ENCODE measurements at places on chromosomes 16 and 17.

GRCh38 chr17:81961087-81961511, at the start of gene NOTUM:
TSS of gene NOTUM (minus strand) at chr17:81961187. CDS start at chr17:81960909, 278 bp downstream.
- DNase-seq, result no peak

- DNase-seq, result no peak
These were observed 279.5 kb upstream of the ASIC2 start for GRCh38 chr17:33572615-33573014.

DNA sequence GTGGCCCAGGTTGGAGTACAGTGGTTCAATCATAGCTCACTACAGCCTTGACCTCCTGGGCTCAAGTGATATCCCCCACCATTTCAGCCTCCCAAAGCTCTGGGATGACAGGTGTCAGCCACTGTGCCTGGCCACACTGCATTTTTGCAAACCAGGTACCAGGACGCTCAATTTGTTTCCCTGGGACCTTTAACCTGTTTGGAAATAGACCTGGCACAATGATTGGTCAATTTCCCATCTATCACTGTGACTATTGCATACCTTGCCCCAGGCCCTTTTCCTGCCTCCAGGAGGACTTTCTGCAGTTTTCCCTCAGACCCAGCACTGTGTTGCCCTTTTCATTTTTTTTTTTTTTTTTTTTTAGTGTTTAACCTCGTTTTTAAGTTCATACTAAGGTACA, 11.1 kb upstream of the FUS start:
- DNase-seq, result no peak

GRCh38 chr17:60168654-60169053, 18.9 kb downstream of the CA4 start:
- DNase-seq, result no peak

GRCh38 chr17:9672691-9673090, 27.4 kb downstream of the USP43 start:
- no peak for DNase-seq

DNA sequence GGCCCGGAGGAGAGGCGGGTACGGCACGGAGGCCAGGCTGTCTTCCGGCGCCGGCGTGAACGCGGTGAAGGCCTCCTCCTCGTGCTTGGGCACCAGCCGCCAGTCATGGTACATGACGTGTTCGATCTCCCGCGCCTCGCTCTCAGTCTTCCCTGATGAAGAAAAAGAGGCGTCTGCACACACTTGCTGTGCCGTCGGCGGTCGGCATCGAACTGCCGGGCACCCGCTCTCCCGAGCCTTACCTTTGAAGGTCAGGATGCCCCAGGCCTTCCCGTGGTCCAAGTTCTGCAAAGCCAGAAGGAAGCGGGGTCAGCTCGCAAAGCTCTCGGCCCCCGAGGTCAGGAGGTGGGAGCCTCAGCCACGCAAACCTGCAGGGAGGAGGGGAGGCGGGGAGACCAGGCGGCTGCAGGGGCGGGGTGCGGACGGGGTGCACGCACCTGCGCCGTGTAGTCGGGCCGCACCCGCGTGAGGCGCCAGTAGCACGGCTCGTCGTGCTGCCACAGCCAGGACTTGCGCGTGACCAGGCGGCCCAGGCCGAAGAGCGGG, at the start of gene EME2:
TSS of gene EME2 (plus strand) at position 449 of the 546 bp plus-strand sequence. CDS start 418 bp downstream, outside the sequence.
- no peak for DNase-seq

- DNase-seq, result no peak
These were observed 18.8 kb downstream of the FOXF1 start for GRCh38 chr16:86529160-86529559.

DNA sequence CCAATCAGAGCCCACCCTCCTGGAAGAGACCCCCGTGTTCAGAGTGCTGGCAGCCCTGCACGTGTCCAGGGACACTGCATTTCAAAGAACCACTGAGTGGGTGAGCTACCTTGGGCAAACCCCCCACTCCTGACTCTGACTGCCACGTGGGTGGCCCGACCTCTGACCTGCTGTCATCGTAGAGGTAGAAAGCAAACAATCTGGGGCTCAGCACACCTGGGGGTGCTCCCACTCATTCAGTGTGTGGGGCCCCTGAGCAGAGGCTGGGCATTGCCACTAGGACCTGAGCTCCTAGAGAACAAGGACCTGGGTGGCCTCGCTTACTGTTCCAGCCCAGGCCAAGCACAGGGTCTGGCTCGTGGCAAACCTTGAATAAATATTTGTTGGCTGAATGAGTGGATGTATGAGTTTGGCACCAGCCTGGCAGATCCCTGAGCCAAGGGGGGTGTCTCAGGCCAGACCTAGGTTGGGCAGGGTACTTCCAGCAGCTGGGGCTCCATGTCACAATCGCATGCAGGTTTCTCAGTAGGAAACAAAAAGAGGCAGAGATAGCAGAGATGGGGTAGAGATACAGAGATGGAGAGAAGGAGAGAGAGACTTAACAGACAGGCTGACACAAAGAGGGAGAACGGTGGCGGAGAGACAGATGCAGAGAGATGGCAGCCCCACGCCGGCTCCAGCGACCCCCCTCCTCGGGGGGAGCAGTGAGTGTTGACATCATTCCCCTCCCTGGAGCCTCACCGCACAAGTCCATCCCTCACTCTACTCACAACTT, 5.4 kb upstream of the DRC7 start:
- DNase-seq, result no peak

DNA sequence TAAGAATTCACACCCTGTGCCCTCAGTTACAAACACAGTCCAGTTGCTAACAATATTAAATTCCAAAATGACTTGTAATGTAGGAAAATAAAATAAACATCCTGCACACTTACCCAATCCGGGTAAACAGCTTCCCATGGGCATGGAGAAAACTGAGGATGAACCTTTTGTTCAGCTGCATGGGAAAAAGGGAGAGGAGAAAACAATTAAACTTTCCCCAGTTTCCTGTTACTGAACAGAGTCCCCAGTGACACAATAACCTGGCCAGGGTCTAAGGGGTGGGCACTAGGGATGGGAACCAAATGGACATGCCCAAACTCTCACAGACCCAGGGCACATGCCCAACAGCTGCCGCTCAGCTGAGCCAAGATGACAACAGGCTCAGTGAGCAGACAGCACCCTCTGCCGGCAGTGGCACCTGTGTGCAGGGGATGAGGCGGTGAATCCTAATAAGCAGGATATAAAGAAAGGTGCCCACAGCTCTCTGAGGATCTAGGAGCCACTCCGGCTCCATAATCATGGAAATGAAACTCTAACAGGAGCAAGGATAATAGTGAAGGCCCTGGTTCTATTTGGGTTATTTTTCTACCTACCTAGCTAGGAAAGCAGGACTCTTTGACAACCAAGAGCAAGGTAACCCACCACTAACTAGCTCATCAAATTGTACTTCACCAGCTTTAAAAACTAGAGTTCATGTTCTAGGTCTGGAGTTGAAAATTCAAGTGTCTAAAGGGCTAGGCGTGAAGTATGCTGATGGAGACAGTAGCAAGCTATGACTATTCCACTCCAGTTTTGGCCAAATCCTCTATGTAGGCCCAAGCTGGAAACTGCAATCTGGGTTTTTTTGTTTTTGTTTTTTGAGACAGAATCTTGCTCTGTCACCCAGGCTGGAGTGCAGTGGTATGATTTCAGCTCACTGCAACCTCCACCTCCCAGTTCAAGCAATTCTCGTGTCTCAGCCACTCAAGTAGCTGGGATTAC, 58.8 kb downstream of the SMG6 start:
- peak; percentile 78 for DNase-seq

GRCh38 chr17:6623941-6624340, 16.6 kb downstream of the KIAA0753 start:
- no peak for DNase-seq

GRCh38 chr17:67421869-67422273, 44.8 kb downstream of the PITPNC1 start:
- no peak for DNase-seq

GRCh38 chr17:81015136-81015535, 19.8 kb upstream of the BAIAP2 start:
- no peak for DNase-seq

- DNase-seq, result no peak
These were observed 6.5 kb downstream of the SNRNP25 start for GRCh38 chr16:60166-60565.

DNA sequence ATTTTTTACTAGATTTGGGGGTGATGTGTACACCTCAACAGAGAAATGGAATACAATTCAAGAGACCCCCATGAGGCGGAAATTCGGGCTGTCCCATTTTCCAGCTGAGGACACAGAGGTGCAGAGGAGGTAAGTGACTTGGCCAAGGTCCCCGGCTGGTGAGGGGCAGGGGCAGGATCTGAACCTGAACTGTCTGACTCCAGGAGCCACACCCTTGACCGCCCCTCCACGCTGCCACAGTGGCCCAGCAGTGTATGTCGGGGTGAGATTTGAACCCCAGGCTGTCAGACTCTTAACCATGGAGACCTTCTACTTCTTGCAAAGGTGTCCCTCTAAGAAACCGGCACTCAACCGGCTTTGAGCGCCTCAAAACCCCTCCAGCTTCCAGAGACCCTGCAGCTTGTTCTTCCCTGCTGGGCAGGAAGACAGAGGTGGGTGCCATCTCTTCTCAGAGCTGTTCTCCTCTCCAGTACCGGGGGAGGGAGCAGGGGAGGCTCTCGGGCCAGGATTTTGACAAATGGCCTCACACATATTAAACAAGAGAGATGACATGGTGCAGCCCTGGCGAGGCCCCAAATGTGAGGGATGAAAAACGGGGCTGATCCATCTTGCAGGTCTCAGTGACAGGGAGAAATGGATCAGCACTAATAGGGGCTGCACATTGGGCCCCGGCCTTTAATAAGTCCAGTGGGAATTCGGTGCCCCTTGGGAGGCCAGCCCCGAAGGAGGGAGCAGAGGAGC, 222.3 kb downstream of the GSG1L start:
- no peak for DNase-seq

DNA sequence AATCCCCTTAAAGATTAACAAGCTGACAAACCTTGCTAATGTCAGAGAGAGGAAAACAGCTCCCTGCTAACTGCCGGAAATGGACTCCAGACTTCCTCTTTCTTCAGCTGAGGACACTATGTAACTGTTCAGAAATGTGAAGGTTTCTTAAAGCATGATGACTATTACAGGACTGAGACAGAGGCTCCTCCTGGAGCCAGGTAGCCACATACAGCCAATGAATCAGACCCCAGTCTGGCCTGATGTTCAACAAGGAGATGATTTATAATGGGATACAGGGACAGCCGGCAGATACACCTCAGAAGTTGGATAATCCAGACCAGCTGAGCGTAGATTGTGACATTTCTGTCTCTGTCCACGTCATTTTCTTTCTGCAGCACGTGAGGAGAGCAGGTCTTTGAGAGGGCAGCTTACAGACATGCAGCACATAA, 216.2 kb downstream of the HS3ST3A1 start:
- no peak for DNase-seq

GRCh38 chr16:85601730-85602401, 11.3 kb upstream of the GSE1 start:
- no peak for DNase-seq

DNA sequence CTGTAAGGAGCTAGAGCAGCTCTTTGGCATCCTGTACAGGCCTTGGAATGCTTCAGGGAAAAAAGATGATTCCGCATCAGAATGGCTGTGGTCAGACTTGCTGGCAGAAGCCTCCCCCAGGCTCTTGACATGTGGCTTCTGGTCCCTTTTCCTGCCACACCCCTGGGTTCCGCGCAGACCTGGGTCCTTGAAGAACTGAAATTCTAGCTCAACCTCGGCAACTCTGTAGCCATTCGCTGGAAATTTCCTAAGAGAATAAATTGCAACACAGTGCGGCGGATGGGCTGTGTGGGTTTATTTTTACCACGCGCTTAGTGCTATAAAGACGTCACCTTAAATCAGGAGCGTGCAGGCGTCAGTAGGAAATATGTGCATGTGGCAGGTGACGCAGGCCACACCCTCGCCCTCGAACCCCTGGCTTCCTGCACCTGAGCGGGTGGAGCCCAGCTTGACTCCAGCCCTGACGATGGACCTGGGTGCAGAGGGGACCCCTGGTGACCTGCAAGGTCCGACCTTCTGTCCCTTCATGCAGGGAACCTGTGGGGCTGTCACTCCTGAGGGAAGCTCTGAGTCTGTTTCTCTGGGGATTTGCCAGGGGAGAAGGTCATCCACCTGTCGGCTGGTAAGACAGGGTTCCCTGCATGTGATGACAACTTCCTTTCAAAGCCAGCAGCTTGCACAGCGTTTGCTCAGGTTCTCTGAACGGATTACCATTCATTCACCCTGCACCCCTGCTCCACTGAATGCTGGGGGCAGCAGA, 46.3 kb downstream of the METRNL start:
- no peak for DNase-seq

- no peak for DNase-seq
These were observed 24.9 kb downstream of the CCL4 start for GRCh38 chr17:36128411-36128978.

GRCh38 chr17:63140255-63140654, 174.2 kb downstream of the TANC2 start:
- DNase-seq, result no peak

- no peak for DNase-seq
These were observed 71.8 kb downstream of the ABHD15 start for GRCh38 chr17:29495011-29495410.

DNA sequence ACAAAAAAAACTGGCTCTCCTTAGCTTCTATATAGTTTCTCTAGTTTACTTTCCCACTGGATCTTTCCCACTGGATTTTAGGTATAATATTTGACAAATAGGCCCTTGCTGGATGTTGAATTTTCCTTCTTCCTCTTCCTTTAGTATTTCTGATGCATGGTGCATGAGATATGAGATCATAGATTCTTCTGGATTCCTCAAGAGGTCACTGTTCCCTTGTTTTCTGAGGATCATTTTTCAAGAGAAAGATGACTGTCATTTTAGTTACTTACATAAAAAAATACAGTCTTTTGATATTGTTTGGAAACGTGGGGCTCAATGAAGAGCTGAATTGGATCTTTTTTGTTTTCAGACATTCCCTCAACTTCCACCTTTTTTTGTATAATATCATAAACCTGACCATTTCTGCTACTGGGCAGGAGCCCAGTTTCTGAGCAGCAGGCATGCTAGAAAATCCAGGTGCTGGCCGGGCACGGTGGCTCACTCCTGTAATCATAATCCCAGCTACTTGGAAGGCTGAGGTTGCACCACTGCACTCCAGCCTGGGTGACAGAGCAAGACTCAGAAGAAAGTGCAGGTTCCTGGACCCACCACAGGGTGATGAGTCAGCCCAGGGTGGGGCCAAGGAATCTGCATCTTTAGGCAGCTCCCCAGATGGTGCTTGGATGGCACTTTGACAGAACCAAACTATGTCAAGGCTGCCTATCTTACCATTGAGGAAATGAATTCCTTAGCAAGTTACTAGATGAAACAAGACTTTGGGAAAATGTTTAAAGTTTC, 70.3 kb downstream of the SDR42E1 start:
- no peak for DNase-seq

DNA sequence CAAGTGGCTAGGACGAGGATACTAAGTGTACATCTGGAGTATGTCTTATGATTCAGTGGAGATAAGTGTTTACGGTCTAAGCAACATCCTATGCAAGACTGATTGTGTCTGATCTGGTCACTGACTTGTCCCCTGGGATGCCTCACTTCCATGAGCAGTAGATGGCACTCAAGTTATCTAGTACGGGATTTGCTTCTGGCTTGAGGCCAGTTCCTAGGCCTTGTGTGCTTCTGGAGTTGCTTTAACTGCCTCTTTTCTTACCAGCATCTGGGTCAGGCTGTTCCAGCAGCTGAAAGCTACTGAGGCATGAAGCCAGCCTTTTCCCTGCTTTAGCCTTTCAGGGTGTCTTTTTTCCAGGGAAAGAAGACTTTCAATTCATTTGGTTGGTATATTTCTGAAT, 23.0 kb downstream of the SUPT6H start:
- no peak for DNase-seq
